Activated gamma-delta T cell treated with anti-CD3 and anti-CD28 coated beads, Interleukin-2, amount 50 U/mL, for 16 hours (primary cell): ENCODE measurements at places on chromosomes 7 and 10.

GRCh38 chr10:101299211-101299610 lies 54.8 kb upstream of the BTRC start:
- no peak for DNase-seq

- DNase-seq: no peak
Measured at GRCh38 chr10:131848296-131848695, 52.5 kb upstream of the PPP2R2D start.

- no peak for DNase-seq
Measured at GRCh38 chr10:22894714-22895113, 33.1 kb upstream of the ARMC3 start.

GRCh38 chr10:4656576-4657194 lies 169.3 kb upstream of the AKR1E2 start:
- DNase-seq: peak; percentile 17

DNA sequence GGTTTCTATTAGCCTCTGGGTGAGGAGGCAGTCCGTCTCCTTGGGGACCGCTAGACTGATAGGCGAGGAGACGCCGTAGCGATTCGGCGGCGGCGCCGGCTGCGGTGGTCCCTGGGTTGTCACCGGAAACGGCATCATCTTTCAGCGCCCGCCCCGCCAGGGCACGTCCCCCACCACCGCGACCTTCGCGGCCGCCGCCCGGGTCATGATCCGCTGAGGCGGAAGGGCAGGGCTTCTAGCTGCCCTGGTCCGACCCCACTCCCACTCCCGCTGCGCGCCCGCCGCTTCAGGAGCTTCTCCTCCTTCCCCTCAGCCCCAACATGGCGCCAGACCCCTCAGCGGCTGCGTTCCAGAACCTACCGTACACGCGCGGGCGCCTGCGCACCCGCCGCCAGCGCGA lies at the start of gene PAPOLB:
TSS of gene PAPOLB (minus strand) at position 358 of the 400 bp plus-strand sequence. CDS start at position 138, 220 bp downstream.
- no peak for DNase-seq

- DNase-seq: no peak
Measured at GRCh38 chr10:33927347-33927746, 592.9 kb upstream of the NRP1 start.

- DNase-seq: no peak
Measured at GRCh38 chr10:117164592-117165537, 26.8 kb upstream of the VAX1 start.

DNA sequence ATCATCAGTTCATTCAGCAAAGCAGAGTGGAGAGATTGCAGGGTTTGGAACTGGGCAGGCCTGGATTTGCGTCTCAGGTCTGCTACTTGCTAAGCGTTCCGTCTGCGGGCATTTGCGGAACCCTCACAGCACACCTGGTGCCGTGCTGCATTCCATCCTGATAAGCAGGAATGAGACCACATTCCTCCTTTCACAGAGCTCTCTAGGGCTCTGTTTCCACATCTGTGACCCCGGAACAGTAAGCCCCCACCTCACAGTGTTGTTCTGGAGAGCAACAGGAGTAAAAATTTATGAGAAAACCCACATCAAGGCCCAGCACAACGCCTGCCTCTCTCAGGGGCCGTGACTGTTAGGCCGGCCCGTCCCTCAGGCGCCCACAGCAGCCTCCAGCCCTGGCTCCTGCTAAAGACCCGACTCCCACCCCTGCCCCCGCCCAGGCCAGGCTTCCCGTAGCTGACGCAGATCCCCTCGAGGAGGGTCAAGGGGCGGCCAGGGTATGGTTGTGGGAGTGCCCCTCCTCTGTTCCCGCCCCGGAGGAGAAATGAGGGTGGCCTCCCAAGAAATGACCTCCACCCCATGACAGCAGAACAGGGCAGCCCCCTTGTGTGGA lies 128.9 kb downstream of the RGS10 start:
- DNase-seq: no peak

DNA sequence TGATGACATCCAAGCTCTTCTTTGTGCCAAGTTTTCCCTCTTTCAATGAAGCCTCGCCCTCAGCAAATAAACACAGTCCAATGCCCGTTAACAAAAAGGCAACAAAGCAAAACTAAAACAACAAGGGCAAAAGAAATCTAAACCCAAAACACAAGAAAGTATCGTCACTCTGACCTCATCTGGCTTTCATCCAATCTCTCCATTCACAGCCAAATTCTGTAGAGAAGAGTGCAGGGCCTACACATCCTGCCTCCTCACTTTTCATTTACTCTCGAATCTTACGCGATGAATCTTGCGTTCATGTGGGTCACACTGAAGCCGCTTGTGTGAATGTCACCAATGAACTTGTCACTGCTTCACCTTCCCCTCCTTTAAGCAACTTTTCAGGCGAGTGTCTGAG lies 15.9 kb upstream of the AKR1E2 start:
- no peak for DNase-seq

GRCh38 chr10:8052341-8052955 lies 2.0 kb upstream of the GATA3 start:
- DNase-seq: no peak

DNA sequence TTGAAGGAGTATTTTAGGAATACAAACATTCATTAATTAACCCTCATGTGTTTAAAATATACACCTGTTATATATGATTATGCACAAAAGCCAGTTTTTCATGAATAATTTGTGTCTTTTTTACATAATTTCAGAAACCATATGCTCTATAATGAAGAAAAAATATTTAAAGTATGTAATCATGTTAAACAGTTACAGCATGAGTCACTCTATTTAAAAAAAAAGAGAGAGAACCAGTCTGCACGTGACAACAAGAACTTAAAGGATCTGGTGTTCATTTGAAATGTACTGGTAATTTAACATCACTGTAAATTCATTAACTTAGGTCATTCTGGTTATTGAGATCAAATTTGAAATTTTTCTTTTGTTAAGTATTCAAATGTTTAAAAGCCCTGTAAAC lies 228.5 kb downstream of the CACNB2 start:
- DNase-seq: no peak

- DNase-seq: peak; percentile 35
Measured at GRCh38 chr10:132571650-132572544, 34.3 kb downstream of the INPP5A start.

DNA sequence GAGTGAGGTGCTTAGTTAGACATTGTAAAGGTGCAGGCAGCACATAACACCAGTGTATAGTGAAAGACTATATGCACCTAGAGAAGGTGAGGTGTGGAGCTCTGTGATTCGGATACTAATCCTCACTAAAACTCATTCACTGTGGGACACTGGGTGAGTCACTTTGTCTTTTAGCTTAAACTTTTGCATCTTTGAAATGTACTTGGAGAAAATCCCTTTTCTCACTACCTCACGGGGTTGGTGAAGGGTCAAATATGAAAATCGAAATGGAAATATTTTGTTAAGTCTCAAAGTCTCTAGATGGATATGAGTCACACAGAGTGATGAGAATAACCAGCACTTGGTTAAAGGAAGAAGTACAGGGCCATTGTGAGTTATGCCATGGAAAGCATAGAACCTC lies 38.0 kb downstream of the MDFIC start:
- no peak for DNase-seq

DNA sequence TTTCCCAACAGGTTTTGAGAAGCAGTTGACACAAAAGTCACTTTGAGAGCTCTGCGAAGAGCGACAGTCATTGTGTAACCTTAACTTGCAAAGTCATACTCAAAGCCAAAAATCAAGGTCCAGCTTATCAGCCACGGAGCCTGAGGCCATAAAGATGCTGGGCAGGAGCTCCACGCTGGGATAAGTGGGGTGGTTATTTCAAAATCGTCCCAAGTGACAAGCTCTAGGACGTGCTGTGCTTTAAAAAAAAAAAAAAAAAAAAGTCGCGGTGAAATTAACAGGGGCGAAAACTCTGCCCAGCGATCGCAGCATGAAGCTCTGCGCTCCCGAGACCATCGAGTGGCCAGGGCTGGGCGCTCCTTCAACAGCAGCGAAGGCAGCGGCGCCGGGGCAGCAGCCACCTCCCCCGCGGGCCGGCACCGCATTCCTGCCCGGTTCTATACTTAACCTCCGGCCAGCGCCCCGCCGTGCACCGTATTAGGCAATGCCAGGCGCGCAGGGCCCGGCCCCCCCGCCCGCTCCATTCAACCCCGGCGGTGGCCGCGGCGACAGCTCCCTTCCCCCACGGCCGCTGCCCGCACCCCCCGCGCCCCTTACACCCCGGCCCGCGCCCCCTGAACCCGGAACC lies 657 bp downstream of the HACD1 start:
- no peak for DNase-seq

DNA sequence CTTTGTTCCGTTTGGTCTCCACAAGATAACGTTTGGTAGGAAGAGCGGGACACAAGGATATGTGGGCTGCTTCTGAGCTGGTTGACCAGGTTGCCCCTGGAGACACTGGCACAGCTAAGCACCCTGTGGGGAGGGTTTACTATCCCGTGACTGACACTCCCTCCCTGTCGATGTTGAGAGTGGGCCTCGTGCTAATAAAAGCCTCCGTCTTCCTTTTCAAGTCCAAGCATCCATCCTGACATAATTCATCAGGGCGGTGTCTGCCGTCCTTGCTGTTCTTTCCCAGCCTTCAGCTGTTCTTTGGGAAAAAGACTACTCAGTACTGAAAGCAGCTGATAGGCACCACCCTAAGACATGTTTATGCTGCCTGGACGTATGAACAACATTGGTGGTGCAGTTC lies 49.6 kb downstream of the SHH start:
- DNase-seq: no peak

GRCh38 chr7:123649964-123650363 lies 5.7 kb upstream of the LMOD2 start:
- no peak for DNase-seq

DNA sequence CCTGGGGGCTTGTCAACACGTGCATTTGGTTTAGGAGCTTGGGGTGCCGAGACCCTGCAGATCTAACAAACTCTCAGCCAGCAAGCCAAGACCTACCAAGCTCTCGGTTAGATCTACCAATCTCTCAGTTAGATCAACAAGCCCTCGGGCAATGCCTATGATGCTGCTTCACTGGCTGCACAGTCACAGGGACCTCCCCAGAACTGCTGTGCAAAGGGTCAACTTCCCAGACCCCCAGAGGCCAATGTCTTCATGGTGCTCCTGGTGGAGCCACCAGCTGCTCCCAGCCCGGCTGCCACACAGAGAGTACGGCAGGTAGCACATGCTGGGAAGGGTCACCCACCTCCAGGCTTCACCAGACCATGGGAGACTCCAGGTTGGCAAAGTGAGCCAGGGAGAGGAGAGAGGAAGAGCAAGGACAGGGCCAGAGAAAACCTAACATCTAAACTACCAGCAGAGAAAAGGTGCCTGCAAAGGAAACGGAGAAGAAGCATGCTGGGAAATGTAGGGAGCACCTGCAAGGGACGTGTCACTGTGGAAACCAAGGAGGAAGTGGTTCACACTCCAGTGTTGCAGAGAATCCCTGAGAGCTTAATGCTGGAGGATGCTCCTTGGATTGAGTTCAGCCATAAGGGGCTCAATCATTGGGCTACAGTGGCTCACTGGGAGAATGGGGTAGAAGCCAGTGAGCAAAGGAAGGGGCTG lies 51.5 kb upstream of the GDF10 start:
- no peak for DNase-seq

DNA sequence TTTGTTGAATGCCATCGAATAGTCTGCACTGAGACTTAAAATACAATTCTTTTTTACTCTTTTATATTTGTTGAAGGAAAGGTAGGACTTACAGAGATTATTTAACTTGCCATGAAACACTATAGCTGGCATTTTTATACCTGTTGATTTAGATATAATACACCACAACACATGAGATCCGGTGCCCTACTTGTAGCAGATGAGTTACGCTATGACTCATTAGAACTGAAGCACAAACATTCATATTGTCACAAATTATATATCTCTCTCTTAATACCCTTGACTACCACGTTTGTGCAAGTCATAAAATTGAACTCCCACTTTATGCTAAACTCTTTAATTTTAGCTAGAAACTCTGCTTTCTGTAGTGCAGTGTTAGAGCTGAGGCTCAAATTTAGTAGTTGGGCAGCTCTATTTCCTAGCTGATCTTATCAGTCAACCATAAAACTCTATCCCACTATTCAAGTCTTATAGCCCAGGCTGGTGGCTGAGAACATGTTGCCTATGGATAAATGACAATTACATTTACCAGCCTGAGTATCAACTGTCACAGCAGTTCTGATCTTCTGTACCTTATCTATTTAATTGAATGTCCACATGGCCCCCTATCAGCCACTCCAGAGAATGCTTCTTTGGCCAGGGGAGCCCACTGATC lies 137.4 kb upstream of the SEMA3D start:
- DNase-seq: no peak

DNA sequence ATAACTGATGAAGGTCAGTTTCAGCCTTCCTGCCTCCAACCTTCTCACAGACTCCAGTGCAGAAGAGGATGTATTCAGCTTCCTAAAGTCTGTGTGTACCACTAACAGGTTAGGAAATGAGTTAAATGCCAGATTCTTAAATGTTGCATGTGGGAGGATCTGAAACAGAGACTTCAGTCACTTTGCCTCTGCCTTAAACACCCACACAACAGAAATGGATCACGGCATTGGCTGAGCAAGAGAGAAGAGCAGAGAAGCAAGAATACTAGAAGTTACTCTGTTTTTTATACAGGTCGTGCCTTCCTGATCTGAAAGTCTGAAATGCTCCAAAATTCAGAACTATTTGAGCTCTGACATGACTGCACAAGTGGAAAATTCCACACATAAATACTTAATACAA lies 98.9 kb upstream of the ARHGAP21 start:
- no peak for DNase-seq

DNA sequence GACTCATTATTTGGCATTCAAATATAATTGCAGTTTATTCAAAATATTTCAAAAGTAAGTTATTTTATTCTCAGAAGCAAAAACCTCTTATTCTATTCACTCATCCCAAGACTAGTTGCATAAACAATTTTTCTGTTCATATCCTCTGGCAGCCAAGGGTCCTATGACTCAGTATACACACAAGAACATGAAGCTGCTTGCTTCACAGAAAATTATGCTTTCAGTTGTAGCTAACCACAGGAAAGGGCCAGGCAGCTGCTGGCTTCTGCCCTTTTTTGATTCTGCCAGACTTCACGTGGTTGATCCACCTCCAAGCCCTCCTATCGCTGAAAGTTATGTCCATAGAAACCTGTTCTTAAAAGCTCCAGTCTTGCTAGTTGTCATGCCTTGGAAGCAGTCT lies 108.8 kb downstream of the ABCA13 start:
- no peak for DNase-seq

- no peak for DNase-seq
Measured at GRCh38 chr10:116451711-116452337, 24.2 kb downstream of the PNLIPRP3 start.

DNA sequence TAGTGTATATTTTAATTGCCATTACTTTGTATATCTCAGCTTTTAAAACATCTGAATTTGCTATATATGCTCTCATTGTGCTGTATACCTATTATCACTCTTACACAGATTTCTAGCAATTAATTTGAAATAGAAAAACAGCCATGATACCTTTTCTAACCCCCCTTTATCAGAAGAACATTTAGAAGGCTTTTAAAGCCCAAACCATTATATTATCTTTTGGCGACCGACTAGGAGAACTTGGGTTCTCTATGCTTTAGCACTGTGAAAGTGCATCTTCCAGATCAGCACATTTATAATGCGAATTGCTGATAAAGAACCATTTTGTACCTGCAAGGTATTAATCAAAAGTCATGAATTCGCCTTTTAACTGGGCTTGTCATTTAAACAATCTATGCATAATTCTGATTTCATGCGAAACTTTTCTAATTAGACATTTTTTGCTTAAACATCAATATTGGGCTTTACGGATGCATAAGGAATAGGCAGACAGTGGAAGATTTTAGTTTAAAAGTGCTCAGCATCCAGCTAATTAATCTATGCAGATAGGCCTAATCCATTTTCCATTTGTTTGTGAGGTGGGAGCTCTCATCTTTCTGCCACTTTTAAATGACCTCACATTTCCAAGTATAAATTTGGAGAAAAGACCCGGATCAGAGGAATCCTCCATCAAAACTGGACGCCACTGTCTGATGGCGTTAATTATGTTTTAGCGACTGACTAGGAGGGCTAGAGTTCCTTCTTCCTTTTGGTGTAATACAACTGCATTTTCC lies 1.2 kb upstream of the MLLT10 start:
- no peak for DNase-seq
